Activated CD8-positive, alpha-beta memory T cell treated with anti-CD3 and anti-CD28 coated beads for 24 hours (primary cell): ENCODE measurements at places on chromosomes 16 and 17.

GRCh38 chr17:17183744-17184143 is 22.4 kb downstream of the PLD6 start:
- no peak for DNase-seq

- no peak for DNase-seq
These were observed 36.0 kb downstream of the RTN4RL1 start for GRCh38 chr17:1989135-1989534.

DNA sequence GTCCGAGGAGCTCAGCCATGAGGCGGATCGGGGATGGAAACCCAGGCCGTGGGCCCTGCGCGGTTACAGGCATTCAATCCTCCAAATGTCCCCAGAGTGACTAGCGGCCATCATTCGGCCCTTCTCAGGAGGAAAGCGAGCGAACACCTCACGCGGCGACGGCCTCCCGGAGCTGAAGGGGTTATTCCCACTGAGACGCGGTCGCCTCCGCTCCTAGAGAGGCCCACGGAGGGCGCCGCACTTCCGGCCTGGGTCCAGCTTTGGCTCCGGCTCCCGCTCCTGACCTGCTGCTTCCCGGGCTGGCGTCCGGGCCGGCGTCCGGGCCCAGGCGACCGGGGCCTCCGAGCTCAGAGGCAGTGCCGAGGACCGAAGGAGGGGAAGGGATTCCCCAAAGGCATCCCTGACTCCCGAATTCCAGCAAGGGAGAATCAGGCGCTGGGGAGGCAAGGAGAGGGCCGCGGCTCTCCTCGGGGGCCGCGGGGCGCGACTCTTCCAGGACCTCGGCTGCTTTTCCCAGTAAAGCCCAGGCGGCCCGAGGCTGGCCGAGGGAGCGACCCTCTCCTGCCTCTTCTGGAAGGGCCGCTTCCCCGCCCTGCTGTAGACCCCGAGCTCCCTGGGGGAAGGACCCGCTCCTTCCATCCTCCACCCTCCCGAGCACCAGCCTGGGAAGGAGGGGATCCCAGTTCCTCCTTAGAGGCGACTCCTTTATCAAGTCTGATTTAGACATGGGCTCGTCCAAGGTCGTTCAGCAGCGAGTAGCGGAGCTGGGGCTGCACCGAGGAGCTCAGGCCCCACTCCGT is 18.6 kb upstream of the ZNF629 start:
- peak; percentile 86 for DNase-seq

DNA sequence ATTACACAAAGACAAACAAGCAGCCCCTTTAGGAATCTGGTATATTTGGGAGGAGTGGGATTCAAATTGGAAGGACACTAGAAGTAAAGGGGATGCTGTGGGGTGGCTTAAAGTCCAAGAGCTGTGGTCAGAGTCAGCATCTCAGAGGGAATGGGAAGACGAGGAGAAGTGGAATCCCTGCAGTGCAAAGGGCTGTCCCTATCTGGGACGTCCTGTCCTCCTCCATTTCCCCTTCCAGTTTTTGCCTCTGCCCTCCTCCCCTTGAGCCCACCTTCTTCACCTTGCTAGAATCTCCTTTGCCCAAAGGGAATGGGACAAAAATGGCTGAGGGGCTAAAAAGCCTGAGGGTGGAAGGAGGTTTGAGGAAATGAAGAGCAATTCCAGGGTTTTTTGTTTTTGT is 4.2 kb upstream of the PLXDC1 start:
- no peak for DNase-seq

DNA sequence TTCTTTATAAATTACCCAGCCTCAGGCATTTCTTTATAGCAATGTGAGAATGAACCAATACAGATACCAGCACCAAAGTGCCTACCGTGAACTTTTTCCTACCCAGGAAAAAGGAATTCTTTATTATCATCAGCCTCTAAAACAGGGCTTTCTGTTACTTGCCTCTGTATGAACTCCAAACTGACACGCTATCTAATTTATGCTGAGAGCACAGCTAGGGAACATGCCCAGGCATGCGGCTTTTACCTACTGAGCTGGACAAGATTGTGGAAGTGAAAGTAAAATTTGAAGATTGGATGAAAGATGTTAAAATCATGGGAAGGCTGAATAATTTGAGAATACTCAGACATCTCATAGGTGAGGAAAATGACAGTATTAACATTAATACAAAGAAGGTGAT is 24.4 kb upstream of the ADCY9 start:
- DNase-seq, result no peak

GRCh38 chr16:67022531-67023214 is 6.3 kb upstream of the CBFB start:
- DNase-seq, result no peak

- DNase-seq, result no peak
These were observed 14.9 kb upstream of the TMEM11 start for GRCh38 chr17:21228845-21229244.
